ENCODE measurements at places on chromosomes 2 and 18.

DNA sequence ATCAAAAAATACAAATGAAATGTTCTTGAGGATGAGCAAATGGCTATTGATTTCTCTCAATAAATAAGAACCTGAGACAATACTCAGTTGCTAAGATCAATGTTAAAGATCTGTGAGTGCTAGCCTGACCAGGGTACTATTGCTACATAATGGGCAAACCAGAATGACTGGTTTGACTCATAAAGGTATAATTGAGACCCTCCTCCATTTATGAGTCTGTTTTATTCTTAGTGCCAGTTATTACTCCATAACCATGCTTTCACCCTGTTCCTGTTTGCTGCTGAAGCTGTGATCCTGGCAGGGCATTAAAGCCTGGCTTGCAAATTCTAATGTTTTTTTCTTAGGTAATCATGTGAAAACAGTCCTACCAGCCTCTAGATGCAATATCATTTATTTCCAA, 56.6 kb upstream of the PPM1B start:
- no peak for DNase-seq

- no peak for DNase-seq
Measured at GRCh38 chr2:17719562-17720371, 33.8 kb downstream of the SMC6 start.

GRCh38 chr2:217429981-217430500, 570.2 kb upstream of the TNP1 start:
- no peak for DNase-seq

GRCh38 chr2:145141981-145142380, 622.1 kb upstream of the ZEB2 start:
- no peak for DNase-seq

GRCh38 chr2:17804358-17804757, 11.9 kb upstream of the MSGN1 start:
- DNase-seq, result no peak

DNA sequence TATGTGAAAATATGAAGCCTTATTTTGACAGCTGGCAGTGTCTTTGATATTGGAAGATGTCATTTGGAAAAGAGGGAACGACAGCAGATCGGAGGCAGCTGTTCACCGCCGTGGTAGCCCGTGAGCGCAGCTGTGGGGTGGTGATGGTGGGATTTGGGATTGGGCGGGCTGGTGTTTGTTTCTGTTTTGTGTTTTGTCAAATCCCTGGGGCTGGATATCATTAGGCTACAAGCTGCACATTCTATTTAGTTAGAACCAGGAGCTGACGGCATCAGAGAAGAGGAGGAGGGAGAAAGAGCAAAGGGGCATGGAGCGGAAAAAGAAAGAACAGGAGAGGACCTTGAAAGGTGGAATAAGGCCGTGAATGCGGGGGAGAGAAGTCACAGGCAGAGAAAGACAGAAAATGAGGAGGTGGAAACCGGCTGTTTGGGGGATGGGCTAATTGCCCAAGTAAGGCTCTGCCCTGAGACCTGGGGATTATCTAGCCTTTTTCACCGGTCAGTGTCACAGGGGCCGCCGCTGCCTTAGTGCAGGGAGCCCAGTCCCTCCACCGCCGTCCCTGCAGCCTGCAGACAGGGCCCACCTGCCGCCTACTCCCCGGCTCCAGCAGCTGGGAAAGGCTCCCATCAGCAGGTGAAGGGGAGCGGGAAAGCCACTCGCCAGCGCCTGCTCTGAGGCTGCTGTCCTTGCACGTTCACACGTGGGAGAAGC, 88.0 kb downstream of the ZCCHC2 start:
- DNase-seq, result no peak

DNA sequence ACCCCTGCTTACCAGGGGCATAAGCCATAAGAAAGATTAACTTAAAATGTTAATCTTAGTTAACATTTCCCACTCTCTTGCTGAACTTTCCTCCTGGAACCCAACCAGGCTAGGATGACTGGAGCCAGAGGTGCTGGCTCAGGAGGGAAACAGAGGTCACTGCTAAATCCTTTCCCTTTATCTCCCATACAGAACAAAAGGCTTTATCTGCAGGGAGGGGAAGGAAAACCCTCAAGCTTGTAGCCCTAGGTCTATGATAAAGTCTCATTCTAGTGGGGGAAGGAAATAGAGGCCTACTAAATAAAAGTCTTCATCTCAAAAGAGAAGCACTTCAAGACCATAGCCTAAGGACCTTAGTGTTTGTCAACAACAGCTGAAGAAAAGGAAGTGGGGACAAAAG, 18.6 kb downstream of the HIBCH start:
- no peak for DNase-seq

DNA sequence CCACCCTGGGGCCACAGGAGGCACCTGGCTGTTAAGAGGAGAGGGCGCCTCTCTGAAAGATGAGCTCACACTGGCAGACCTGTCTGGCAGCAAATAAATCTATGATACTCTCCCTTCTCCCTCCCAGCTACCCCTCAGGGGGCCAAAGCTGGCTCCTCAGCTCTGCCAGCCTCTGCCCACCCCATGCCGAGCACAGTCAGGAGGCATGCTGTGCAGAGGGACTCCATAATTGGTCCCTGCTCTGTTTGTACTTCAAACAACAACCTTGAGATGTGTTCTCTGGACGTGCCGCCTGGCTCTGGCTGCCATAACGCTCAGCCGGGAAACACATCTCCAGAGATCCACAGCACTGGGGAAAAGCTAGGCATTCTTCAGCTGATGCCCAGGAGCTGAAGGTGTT, 126.7 kb downstream of the GALNT14 start:
- DNase-seq, result no peak

- DNase-seq, result no peak
Measured at GRCh38 chr2:120493231-120493630, 147.3 kb downstream of the INHBB start.

DNA sequence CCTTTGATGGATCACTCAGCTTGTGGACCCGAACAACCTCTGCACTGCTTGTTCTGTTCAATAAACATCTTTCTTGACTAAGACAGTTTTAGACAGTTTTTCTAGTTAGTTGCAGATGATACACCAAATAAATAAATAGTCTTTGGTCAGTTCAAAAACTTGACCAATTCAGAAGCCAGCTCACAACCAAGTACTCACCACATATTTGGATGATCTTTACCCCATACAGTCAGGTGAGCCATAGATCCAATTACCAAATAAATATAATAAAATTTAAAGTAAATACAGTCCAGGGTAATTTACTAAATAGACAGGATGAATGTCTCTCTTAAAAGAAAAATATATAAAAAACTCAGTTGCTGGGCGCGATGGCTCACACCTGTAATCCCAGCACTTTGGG, 18.2 kb downstream of the SCN3A start:
- no peak for DNase-seq

GRCh38 chr2:114160263-114160981, 270.5 kb downstream of the ACTR3 start:
- DNase-seq, result no peak

- no peak for DNase-seq
Measured at GRCh38 chr2:108412995-108413710, 35.4 kb downstream of the SULT1C4 start.

- no peak for DNase-seq
Measured at GRCh38 chr2:62415019-62415431, 91.0 kb downstream of the TMEM17 start.

- DNase-seq, result no peak
Measured at GRCh38 chr2:40332191-40332826, 119.6 kb downstream of the SLC8A1 start.

DNA sequence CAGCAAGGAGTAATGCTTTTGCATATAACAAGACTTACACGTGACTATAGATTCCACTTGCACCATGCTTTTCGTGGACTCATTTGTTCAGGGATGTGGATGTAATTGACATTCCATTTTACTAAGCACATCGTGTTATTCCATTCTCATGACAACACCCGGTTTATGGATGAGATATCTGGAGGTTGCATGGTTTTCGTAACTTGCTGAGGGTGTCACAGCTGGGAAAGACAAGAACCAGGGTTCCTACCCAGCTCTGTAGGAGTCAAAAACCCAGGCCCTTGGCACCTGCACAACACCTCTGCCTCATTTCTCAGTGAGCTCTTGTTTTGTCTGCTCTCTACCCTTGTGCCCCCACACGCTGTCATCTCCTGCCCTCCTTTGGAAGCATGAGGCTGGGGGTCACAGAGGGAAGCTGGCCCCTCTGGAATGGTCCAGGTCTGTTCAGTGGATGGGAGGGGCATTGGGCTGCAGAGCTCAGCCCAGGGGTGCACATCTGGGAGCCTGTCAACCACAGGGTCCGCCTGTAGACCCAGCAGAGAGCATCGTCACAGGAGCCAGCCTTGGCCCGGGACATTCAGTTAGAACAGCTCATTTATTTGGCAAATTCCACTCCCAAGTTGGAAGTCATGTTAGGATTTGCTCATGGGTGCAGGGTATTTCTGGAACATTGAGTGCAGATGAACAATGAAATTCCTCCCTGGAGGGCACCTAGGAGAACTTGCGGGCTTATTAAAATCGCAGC, 120.1 kb upstream of the TWIST2 start:
- no peak for DNase-seq

DNA sequence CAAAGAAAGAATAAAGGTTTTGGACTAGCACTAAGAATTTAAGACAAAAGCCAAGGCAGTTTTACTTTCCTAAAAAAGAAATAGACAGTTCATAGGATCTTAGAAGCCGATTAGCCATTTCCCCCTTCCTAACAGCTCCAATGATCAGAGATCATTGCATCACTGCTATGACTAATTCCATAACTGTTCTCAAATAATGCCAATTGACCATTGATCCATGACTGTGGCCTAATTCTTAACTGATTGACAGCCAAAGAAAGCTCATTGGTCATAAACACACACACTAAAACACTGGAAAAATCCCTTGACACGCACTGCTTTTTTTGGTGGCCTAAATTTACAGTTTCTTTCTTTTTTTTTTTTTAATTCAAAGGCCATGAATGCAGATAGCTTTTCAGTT, 345.0 kb upstream of the ACVR2A start:
- DNase-seq, result no peak

- no peak for DNase-seq
Measured at GRCh38 chr2:134468776-134469175, 214.9 kb downstream of the MGAT5 start.

DNA sequence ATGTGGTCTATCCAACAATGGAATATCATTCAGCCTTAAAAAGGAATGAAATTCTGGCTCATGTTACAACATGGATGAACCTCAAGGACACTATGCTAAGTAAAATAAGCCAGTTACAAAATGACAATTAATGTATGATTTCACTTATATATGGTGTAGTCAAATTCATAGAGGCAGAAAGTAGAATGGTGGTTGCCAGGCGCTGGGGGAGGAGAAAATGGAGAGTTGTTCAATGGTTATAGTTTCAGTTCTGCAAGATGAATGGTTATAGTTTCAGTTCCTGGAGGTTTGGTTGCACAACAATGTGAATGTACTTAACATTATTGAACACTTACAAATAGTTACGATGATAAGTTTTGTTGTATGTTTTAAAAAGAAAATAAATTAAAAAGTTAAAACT, 79.2 kb upstream of the IL1R2 start:
- no peak for DNase-seq

DNA sequence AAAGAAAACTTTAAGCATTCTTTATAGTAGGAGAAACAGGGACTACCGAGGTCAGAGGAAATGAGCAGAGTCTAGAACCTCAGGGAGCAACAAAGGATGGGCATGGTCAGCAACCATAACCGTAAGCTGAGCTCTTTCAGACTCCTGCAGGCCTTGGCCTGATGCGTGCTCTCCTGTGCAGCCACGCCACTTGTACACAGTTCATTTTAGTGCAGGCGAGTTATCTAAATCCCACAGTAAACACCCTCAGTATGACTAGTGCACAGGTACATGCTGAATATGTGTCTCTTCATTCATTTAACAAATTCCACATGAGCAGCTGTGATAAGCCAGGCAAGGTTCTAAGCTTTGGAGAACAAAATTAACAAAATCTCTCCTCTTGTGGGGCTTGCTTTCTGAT, 401.2 kb upstream of the RAB12 start:
- no peak for DNase-seq

- no peak for DNase-seq
Measured at GRCh38 chr2:241279413-241279812, 36.1 kb downstream of the HDLBP start.

- DNase-seq, result no peak
Measured at GRCh38 chr18:41936471-41937134, 18.4 kb upstream of the PIK3C3 start.

DNA sequence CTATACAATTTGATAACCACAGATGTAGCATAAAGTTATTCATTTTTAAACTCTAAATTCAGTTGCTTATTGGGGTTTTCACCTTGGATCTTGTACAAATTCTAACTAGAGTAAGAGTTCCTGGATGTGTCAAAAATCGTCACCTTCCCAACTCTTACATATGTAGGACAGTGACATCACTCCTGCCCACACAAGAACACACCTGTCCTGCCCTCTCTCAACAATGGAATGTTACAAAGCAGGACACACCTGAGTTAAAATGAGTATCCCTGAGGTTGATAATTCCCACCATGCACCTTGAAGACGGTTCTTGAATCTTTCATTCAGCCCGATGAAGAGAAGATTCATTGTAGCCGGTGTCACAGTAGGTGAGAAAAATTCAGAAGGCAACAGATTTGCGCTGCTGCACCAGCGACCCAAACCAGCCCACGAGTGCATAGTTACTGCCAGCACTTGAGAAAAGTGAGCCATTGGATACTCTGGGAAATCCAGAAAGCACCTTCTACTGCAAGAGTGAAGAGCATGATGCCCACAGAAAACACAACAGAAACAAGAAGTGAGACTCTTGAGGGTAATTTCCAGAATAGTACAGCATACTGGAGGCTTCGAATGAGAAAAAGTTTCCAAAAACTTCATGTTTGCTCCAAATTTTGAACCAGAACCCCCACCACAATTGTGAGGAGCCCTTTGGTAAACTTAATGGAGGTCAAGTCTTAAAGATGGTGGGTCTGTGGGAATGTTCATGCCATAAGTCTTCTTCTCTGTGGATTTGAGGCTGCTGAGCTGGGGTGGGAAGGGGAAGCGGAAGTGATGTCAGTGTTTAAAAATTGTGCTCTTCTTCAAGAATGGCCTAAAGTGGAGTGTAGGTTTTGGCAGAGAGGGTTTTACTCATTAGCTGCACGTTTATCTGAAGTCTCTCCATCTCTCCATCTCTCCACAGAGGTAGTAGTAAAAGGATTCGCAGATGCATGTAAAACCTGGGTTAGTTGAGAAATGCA, 34.7 kb upstream of the ADAM23 start:
- no peak for DNase-seq

DNA sequence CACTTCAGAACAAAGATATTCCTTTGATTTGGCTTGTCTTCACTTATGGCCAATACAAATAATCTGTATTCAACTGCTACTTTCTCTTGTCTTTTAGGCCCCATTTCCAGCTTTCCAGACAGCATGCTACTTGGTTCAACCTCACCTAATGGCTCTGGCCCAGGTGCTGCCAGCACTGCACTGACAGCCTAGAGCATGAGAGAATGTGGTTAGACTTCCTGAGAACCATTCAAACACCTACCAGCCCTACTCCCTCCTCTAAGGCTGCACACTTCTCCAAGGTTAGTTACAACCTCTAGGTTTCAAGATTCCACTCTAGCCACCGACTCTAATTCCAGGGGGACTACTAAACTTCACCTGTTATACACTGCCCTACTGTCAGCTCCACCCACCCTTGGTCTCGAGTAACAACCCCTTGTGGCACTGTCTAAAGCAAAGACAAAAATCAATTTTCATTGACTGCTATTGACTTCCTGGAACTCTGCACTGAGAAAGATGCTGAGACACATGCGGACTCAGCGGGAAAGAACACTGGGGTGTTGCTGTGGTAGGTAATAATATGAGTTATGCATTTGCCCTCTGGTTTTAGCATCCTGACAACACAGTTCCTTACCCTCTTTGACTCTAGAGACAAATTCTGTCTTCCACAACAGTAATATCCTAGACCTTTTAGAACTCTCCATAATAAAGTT, 38.2 kb downstream of the PLEKHM3 start:
- DNase-seq, result no peak

GRCh38 chr2:151543876-151544275, 134.2 kb downstream of the RIF1 start:
- DNase-seq, result no peak

All from NCI-H2029 (cell line).